NCI-H1048 (cell line): ENCODE measurements at places on chromosomes 7 and 10.

DNA sequence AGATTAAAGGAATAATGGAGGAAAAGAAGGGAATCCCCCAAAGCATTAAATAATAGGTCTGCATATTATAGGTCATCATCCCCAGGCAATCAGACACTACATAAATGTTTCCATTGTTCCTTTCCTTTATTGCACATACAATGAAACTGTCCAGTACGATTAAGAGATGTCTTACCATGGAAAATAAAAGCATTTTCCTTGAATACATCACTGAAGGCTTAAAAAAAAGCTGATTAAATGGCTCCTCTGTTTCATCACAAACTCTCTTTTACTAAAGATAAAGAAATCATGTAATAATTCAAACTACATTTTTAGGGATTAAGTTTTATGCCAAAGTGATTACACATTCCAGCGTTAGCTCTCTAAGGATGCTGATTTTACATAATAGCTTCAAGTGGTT, 316.0 kb downstream of the AGMO start:
- DNase-seq, result no peak

DNA sequence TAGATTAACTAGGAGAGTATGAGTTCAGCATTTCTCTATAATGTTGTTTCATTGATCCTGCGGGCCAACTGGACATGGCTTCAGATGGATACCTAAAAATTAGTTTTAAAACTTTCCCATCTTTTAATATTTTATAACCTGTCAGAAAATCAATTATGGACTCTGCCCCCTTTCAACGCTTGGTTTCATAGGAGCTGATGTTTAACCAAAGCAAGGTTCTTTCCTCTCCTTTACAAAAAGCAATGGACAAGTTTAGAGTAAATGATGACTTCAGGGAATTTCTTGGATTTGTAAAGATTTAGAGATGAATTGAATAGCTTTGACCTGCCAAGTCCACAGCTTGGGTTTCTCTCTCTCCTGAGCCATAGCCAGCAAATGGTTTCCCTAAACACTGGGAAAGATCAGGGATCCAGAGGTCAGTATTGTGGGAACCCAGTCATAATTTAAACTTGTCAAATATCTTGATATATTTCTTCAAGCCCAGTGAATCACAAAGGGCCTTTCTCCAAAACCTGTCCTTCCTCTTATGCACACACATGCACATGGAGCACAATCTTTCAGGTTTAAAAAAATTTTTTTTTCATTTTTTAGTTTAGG, 177.1 kb downstream of the EVX1 start:
- DNase-seq, result no peak

DNA sequence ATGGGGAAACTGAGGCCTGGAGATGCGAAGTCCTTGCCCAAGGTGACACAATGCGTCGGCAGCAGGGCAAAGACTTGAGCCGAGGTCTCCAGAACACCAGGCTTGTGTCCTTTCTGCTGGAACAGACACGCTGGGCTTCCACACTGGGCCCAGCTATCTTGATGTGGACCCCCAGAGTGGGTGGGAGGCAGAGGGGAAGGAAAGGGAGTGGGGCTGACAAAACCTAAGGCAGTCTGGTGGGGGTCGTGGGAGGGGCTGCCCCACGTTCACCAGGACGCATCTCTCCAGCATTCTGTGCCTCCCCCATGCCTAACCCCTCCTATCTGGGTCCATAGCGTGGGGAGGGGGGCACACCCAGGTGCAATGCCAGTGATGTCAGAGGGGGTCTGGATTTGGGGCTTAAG, 38.1 kb downstream of the PPIF start:
- DNase-seq, result no peak

DNA sequence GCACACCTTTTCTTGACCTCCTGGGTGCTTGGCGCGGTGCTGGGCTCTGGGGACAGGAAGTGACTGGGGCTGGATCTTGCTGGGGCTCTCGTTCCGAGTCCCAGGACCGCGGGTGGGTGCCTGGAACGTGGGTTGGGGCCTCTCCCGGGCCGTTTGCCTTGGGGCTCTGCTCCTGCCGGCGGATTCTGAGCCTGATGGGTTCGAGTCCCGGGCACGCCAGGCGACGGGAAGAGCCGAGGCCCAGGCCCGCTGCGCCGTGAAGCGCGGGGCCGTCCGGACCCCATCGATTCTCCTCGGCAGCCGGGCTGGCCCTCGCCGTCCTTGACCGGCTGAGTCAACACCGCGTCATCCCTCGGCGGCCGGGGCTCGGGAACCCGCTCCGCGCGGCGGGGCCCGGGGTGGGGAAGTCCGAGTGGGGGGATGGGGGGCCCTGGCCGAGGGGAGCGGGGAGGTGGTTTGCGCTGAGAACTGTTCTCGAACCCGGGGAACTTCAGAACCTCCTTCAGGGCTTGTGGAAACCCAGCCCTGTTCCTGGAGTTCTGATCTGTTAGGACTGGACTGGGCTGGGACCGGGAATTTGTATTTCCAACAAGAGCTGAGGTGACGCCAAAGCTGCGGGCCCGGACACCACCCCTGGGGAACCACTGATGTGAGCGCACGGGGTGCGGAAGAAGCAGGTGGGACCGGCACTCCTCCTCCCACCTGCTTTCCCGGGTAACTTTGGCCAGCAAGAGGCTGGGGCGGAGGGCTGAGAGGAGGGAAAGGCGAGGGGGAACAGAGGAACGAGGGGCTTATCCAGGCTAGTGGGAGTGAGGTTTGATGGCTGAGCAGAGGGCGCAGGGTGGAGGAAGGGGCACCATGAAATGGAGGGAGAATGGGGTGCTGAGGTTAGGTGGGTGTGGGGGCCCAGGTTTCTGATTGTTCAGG, 6.2 kb downstream of the HHEX start:
- DNase-seq, result no peak

DNA sequence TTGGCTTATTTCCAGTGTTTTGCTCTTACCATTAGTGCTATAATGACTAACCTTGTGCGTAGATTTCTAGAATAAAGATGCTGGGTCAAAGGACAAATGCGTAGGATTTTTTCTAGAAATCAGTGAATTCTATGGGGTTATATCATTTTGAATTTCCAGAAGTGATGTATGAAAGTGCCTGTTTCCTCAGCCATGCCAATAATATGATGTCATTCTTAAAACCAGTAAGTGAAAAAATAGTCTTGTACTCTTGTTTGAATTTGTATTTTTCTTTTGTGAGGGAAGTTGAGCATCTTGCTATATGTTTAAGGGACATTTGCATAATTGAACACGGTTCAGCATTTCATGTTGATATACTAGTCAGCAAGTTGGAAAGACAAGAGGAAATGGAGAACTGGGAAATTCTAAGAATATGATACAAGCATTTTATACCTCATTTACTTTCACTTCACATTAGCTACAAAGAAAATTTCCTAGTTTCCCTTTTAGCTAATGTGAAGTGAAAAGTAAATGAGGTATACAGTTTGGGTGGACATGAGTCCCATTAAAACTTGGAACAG, 3.8 kb upstream of the DNAH11 start:
- no peak for DNase-seq

DNA sequence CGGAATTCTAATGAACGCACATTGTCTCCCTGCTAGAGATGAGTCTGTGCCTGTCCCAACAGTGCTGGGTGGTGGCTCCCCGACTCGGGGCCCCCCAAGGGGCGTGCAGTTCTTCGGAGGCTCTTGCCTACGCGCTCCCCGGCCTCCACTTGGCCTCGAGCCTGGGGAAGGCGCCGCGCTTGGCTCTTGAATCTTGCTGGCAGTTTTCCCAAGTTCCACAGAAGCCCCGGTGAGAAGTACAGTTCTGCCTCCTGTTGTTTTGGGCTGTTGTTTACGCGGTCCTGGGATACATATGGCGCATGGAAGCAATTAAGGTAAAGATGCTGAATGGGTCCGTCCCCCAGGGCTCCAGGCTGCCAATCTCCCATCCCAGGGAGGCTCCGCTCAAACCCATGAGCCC, 32.6 kb upstream of the UNCX start:
- DNase-seq, result no peak

- DNase-seq, result no peak
These were observed 23.6 kb downstream of the CEP41 start for GRCh38 chr7:130417213-130417612.

- no peak for DNase-seq
These were observed 279.6 kb upstream of the PITRM1 start for GRCh38 chr10:3452173-3452626.

- no peak for DNase-seq
These were observed 21.8 kb upstream of the DGKB start for GRCh38 chr7:14924398-14924797.
